Activated CD8-positive, alpha-beta memory T cell treated with anti-CD3 and anti-CD28 coated beads, Interleukin-2, amount 50 U/mL, for 48 hours (primary cell): ENCODE measurements at places on chromosomes 7 and 10.

GRCh38 chr7:106376026-106376799, 91.4 kb upstream of the NAMPT start:
- no peak for DNase-seq

- no peak for DNase-seq
These were observed 326.5 kb upstream of the SEMA3C start for GRCh38 chr7:81245353-81245752.

DNA sequence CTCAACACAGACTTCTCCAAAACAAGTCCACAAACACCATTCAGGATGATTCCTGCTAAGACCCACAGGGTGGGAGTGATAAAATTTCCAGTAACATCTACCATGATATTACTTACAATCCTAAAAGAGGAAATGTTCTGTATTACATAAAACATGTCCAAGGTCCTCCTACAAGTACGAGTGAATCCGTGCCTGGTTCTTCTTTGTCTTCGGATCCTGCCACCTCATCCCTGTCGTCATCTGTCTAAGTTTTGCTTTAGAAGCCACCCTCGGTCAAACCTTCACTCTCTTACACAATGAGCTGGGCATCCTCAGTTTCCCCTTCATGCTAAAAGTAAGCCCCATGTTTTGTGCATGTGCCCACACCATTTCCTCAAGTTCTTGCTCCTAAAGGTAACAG, 279.0 kb downstream of the KCNMA1 start:
- no peak for DNase-seq

GRCh38 chr7:84985073-84985784, 201.6 kb downstream of the SEMA3D start:
- no peak for DNase-seq

GRCh38 chr7:137932881-137933269, 69.0 kb downstream of the CREB3L2 start:
- no peak for DNase-seq
